ENCODE measurements at places on chromosomes 5 and 9.

GRCh38 chr9:122128007-122128968 lies 31.3 kb downstream of the NDUFA8 start:
- DNase-seq = no peak

DNA sequence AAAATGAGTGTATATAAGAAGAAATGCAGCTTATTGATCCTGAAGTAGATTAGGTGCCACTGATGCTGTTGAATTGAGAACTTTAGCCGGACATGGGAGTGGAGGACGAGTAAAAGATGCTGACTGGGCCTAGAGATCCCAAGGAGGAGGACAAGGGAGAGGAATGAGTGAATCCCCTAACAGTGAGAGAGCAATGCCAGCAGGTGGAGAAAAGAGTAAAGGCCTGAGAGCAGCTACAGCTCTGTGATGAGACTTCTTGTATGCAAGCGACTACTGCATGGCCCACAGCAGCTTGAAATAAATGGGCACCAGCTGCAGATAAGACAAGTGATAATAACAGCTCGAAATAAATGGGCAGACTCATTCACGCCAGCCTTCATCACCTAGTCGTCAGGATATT lies 44.5 kb upstream of the JMY start:
- DNase-seq = no peak

- DNase-seq = no peak
Observed at GRCh38 chr9:89586311-89586710, 18.5 kb upstream of the GADD45G start.

- DNase-seq = no peak
Observed at GRCh38 chr9:119902611-119903010, 533.4 kb upstream of the BRINP1 start.

DNA sequence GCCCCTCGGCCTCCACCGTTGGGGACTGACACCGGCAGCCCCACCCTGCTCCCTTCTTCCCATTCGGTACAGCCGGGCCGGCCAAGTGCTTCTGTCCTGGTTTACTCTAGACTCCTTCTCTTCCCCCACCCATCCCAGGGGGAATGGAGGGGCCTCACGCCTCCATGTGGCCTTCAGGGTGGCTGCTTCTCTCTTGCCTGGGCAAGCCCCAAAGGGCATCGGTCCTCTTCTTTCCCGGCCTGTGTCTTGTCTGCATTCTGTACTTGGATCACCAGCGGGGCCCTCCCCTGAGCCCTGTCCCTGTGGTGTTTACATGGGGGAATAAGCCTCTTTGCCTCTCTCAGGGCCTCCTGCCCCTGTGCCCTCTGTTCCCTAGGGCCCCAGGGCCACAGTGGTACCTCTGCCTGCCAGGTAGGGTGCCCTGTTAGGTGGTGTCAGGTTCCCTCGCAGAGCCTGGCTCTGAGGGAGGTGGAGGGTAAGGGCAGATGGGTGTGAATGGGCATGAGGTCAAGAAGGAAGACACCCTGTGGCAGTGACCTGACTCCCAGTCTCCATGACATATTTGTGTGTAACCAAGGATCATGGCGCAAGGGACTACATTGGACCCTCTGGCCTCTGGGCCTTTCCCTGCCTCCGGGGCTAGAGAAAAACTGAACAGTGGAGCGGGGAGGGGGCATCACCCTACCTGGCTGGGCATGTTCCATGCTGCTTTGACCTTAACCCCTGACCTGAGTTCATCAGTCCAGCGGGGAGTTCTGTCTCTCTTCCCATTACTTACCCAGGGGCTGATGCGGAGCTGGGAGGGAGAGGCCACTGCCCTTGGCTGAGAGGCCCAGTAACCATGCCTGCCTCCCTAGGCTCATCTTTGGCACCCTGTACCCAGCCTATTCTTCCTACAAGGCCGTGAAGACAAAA lies 1.6 kb downstream of the REEP2 start:
- no peak for DNase-seq

DNA sequence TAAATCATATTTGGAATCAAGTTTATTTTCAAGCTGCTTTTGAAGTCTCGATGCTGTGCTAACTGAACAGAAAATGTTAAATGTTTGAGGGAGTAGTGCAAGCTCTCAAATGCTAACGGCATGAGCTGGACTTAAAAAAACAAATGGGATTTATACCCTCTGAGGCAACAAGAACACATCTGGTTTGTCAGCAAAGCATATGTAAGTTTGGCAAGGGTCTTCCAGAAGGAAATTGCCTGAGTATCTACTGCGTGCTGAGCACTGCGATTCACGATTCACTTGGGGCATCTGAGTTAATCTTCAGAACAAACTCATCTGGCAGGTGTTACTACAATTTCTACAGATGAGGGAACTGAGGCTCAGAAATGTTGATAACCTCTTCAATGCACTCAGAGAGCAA lies 98.4 kb upstream of the C9orf72 start:
- DNase-seq = no peak

DNA sequence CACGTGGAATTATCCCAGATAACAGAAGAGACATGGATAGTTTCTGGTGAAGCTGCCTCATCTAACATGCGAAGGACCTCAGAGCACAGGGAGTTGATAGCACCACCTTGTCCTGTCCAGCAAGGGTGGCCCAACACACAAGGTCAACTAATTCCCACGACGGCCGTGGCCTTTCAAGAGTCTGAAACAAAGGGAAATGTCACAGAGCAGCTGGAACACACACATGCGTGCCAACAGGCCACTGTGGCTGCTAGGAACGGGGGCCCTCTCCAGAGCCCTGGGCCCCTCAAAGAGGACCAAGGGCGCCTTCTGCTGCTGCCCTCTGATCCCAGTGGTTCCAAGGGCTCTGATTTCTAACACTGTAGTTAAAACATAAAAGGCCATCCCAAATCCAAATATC lies 50.7 kb downstream of the SECISBP2 start:
- no peak for DNase-seq

DNA sequence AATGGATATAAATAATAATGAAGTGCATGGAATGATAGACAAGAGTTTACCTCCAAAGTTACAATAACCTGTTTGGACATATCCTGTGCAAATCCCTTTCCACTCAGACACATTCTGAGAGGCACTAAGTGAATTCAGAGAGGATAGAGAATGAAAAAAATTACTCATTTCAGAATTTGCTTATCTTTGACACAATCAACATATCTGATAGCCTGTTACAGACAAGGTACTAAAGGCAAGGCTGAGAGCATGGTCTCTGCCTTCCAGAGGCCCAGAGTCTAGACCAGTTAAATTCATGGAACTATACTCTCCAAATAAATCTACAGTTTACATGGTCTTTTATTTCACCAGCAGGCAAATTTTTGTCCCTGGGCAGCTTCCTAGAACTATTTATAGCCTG lies 371.8 kb upstream of the PTGER4 start:
- DNase-seq = no peak

- no peak for DNase-seq
Observed at GRCh38 chr5:141954194-141954593, 3.8 kb downstream of the PCDH12 start.

- DNase-seq = no peak
Observed at GRCh38 chr9:114364134-114365041, 23.4 kb downstream of the AKNA start.

DNA sequence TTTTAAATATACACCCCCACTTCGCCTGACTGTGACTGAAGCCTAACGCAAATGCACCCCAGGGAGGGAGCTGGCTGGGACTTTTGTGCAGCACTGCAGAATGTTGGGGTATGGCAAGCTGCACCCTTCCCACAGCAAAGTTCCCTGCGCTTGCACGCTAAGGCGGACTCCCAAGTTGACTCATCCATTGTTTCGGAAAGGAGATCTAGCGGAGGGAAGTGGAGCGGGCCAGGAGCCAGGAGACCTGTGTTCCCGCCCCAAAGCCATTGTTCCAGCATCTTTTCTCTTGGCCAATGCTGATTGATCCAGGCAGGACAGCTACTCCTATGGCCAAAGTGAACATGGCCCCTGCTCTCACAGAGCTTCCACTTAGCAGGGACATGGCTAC lies 202.9 kb downstream of the AOPEP start:
- DNase-seq = no peak

- DNase-seq = no peak
Observed at GRCh38 chr9:70600506-70600905, 186.0 kb upstream of the KLF9 start.

DNA sequence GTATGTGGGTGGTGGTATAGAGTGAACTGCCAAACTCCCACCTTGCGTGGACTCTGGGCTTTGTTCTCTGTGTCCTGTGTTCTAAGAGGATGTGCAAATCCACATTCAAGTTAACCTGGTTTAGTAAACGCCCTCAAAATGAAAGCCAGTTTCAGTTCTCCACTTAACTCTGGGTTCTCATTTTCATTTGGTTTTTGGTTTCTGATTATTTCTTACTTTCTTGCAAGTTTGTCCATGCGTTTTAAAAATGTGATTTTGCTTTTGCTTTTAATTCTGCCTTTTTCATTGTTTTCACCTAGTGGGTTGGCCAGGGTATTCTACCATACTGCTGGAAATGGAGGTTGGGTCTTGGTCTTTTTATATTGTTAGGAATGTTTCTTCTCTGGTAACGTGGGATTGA lies 38.2 kb downstream of the GALNT10 start:
- no peak for DNase-seq

- DNase-seq = no peak
Observed at GRCh38 chr5:6359555-6360322, 18.6 kb downstream of the MED10 start.
